Progenitor cell of endocrine pancreas (in vitro differentiated cells): ENCODE measurements at places on chromosomes 3 and 15.
A peak's percentile ranks its signal among the peaks of the same experiment; 100 is the strongest.

- DNase-seq, result no peak
Observed at GRCh38 chr3:110910346-110910955, 161.2 kb upstream of the NECTIN3 start.

- DNase-seq, result no peak
Observed at GRCh38 chr15:100208921-100209603, 132.7 kb downstream of the ADAMTS17 start.

DNA sequence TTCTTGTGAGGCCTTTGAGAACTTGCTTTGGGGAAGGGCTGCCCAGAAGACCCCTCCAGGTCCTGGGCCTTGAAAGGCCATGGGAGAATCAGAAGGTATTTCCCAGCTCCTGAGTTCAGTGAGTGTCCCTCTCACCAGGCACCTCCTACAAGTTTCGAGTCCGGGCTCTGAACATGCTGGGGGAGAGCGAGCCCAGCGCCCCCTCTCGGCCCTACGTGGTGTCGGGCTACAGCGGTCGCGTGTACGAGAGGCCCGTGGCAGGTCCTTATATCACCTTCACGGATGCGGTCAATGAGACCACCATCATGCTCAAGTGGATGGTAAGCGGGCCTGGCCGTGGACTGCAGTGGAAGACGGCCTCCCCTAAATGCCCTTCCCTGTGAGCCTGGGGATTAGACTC lies 68.3 kb downstream of the BOC start:
- no peak for DNase-seq

DNA sequence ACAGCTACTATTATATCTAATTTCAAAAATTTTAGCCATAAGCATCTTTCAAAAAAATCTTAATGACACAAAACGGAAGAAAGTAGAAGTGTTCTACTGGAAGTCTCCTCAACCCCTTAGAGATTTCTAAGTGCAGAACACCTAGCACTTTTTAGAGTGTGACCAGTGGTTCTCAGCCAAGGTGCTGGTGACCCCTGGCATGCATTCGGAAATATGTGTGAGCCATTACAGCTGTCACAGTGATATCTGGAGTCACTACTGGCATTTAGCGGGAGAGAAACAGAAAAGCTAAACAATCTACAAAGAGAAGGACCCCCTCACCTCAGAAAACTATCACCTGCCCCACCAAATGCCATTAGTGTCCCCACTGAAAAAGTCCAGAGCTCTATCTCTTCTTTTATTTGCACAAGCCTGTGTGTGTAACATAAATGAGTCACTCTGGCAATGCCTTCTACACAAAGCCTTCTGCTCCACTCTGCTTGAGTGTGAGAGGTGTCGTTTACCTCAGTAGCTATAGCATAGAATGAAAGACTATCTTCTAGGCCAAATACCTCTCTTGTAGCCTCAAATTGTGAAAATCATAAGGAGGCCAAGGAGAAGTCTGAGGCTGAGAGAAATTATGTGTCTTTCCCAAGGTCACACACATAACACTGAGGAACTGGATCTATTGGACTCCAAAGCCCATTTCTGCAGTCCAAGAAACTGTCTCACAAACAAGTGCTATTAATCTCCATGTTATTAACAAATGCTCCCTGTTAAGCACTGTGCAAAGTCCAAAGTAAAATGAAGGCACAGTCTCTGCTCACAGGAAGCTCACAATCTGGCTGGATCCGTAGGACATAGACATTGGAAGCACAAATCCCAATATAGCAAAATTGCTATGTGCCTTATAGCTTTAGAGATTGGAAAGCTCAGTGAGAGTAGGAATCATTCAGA lies 28.5 kb upstream of the KCNMB2 start:
- DNase-seq, result no peak

DNA sequence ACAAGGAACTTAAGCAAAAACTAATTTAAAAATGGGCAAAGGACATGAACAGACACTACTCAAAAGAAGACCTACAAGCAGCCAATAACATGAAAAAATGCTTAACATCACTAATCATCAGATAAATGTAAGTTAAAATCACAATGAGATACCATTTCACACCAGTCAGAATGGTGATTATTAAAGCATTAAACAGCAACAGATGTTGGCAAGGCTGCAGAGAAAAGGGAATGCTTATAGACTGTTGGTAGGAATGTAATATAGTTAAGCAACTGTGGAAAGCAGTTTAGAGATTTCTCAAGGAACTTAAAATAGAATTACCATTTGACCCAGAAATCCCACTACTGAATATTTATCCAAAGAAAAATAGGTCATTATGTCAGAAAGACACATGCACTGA lies 482.2 kb downstream of the SQOR start:
- DNase-seq, result no peak

GRCh38 chr15:68565234-68565633 lies 13.6 kb upstream of the CORO2B start:
- no peak for DNase-seq

DNA sequence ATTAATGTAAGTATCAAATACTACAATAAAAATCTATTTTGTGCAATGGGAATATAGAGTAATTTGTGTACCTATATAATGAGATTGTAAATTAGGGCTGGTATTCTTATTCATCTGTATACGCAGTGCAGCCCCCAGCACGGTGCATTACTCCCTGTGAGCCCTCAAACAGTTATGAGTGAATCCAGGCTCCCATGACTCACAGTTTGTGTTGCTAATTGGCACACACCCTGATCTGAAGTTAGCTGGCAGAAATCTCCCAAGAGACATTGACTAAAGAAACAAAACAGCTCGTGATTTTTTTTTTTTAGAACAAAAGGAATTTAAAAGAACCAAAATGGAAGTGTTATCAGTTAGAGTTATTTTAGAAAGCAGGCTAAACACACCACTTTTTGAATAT lies 15.7 kb downstream of the GK5 start:
- no peak for DNase-seq

DNA sequence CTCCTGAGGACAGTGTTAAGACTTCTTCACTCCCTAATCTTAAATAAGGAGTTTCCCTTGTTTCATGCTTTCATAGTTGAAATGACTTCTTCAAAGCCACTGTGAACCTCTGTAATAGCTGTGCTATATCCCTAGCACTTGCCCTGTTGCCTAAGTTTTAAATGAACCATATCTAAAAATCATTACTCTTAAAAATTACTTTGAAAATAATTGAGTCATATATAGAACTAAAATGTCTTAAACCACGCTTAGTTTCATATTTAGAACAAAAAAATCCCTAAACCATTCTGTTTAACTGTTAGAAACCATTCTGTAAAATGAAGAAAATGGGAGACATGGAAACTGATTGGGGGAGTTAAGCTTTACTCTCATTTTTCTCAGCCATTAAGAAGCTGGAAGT lies 29.8 kb downstream of the DNAJC19 start:
- no peak for DNase-seq

DNA sequence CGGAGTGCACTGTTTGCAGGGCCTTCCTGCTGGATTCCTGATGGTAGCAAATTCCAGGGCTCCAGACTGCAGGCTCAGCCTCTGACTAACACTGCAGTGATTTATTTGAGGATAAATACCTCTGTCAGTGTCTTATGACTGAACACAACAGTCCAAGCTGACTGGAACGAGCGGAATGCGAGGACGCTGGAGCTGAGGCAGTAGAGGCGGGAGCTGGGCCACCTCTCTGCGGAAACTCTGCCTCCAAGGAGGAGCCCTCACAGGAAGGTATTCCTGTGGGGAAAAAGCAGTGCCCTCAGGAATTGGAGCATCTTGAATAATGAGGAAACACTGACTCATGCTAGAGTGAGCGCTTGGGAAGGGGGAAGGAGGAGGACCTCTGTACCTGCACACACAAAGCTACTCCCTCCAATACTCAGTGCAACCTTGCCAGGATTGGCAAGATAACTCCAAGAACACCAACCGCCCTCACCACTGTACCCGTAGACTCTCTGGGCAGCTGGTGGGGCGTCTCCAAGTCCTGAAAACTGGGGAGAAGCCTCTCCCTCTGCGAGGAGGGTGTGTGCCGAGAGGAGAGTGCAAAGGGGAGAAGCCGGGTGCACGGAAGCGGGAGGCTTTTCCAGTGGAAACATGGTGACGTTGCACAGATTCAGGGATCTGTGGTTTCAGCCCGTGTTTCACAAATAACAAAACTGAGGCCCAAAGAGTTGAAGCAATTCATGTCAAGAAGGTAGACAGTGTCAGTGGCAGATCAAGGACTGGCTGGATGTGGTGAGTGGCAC lies 43.0 kb downstream of the VGLL4 start:
- DNase-seq, result no peak

GRCh38 chr15:70892912-70893560 lies 410 bp downstream of the LRRC49 start:
- no peak for DNase-seq

DNA sequence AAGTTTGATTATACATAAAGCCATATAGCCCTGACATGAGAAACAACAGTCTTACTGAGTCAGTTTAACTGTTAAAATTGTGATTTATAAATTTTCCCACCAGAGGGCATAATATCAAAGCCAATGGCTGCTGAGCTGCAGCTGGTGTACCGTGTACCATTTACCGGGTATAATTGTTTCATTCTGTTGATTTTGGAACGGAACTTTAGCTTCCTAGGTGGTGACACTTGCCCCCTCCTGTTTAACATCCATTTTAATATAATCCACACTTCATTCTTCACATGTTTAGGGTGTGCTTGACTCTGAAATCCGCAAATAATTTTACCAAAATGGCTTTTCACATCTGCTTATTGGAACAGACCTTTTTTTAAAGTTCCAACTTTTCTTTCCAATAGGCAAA lies 72.8 kb downstream of the SLC9A9 start:
- no peak for DNase-seq

DNA sequence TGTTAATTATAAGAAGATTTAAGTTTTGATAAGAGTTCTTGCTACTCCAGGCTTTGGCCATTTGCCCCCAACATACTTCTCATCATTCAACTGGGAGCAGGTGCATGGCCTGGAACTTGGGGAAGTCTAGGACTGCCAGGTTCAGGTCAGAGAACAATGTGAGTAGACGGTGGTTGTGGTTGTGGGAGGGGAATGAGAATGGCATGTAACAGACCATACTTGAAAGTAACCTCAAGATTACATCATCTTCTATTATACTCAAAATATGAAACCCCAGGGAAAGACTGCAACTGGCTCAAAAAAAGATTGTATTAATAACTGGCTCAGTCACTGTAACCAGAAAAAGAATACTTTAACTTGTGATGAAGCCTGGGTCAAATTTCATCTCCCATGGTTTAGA lies 364.9 kb upstream of the DPPA4 start:
- DNase-seq, result no peak

- DNase-seq, result no peak
Observed at GRCh38 chr3:52229656-52230055, 4.2 kb upstream of the TLR9 start.

- DNase-seq, result no peak
Observed at GRCh38 chr3:45387636-45388348, 584 bp upstream of the LARS2 start.

DNA sequence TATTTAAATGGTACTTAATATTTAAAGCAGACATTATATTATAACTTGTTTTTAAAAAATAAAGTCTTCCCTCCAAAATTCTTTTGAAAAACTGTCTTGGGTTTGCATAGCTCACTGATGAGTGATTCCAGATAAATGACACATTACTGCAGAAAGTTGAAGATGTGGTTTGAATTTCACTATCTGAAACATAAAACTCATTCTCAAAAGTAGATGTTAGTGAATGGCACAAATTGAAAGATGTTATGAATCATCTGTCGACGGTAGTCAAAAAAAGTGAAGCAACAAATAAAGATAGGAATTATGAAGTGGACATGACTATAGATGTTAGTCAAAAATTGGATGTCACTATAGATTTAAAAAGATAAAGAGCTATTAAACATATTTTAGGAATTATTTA lies 280.5 kb downstream of the GAP43 start:
- no peak for DNase-seq

- DNase-seq, result no peak
Observed at GRCh38 chr15:39926526-39926925, 6.5 kb upstream of the GPR176 start.

GRCh38 chr3:33982269-33982798 lies 183.9 kb downstream of the PDCD6IP start:
- DNase-seq, result no peak

DNA sequence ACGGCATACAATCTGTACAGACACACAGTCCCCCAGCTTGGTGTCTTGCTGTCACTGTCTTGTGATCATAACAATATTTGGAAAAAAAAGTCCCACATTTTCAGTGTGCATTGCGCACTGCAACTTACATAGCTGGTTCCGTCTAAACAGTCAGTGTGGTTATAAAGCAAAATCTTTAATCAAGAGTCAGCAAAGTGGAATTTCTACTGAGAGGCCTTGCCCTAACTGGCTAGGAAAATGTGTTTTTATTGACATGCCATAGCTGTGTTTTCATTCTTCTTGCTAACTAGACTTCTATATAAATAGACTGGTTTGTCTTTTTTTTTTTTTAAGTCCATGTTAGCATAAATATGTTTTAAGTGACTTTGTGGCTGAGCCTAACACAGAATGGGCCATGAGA lies 174.8 kb downstream of the POLR2M start:
- no peak for DNase-seq

- no peak for DNase-seq
Observed at GRCh38 chr3:99499235-99500158, 138.9 kb upstream of the COL8A1 start.

- peak; percentile 49 for DNase-seq
Observed at GRCh38 chr3:5095886-5096285, 26.2 kb upstream of the ARL8B start.

GRCh38 chr3:64894006-64894405 lies 206.2 kb upstream of the ADAMTS9 start:
- no peak for DNase-seq

- no peak for DNase-seq
Observed at GRCh38 chr15:96599268-96599667, 268.8 kb downstream of the NR2F2 start.

DNA sequence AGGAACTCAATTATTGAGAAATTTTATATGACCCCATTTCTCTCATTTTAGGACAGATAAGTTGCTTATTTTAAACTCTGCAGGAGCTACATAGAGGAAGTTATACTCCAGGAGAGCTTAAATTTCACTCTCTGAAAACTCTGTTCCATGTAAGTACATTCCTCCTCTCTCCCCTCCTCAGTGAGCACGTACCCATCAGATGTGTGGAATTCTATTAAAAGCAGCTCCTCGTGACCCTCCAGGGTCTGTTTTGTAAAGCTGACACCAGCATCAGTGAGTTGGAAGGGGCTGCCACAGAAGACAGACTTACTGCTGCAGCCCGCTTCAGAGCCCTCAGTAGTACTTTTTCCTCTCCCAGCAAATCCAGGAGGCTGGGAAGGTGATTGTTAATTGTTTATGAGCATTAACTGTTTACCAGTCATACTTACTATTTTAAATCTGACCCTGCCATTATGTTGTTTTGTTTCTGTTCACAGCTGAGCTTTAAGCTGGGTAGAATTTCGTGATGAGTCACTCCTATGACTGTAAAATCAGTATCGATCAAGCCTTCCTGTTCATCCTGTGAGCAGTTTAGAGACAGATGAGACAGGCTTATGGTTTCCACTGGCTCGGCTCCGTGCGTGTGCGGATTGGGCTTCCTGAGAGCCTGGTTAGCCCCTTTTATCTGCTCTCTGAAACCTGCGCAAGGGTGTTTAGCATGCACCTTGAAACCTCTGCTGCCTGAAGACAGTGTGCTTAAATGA lies 20.4 kb downstream of the IGF1R start:
- DNase-seq, result no peak
